CD8-positive, alpha-beta memory T cell (primary cell): ENCODE measurements at places on chromosomes 2 and 18.
A peak's percentile ranks its signal among the peaks of the same experiment; 100 is the strongest.

- DNase-seq: no peak
These were observed 420.2 kb downstream of the SUCLG1 start for GRCh38 chr2:84038866-84039265.

GRCh38 chr18:49447810-49448745 is 12.4 kb downstream of the DYM start:
- DNase-seq: peak; percentile 17

- DNase-seq: no peak
These were observed 523.3 kb downstream of the TRIB2 start for GRCh38 chr2:13240061-13240460.

DNA sequence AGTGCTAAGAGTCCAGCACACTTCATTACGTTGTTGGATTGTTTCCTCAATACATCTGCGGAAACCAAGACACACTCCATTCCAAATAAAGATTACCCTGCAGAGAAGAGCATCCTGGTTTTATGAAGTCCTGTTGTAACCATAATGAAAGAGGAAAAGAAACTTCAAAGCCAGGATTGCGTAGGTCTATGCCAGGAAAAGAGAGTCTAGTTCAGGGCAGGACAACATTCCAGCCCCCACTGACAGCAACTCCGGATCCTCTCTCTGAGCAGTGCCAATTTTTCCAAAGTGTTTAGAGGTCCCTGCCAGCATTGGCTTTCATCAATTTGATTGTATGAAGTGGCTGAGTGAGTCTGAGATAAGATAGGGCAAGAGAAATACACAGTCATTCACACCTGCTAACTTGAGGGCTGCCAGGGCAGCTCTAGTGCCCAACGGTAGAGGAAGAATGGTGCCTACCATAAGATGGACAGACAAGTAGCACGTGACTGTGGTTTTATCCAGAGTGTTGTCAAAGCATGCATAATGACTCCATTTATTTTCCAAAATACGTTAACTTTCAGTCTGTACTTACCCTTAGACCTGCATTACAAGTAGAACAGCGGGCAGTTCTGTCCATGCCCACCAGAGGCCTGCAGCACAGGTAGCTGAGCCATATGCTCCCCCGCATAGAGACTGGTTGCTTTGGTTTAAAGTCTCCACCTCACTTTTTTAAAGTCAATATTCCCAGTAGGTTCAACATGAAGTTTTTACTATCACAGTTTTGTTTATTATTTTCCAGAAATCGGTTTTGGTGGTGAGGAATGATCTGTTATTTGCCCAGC is 23.7 kb downstream of the PIEZO2 start:
- DNase-seq: no peak

- DNase-seq: no peak
These were observed 744.3 kb upstream of the SOX11 start for GRCh38 chr2:4947911-4948310.

DNA sequence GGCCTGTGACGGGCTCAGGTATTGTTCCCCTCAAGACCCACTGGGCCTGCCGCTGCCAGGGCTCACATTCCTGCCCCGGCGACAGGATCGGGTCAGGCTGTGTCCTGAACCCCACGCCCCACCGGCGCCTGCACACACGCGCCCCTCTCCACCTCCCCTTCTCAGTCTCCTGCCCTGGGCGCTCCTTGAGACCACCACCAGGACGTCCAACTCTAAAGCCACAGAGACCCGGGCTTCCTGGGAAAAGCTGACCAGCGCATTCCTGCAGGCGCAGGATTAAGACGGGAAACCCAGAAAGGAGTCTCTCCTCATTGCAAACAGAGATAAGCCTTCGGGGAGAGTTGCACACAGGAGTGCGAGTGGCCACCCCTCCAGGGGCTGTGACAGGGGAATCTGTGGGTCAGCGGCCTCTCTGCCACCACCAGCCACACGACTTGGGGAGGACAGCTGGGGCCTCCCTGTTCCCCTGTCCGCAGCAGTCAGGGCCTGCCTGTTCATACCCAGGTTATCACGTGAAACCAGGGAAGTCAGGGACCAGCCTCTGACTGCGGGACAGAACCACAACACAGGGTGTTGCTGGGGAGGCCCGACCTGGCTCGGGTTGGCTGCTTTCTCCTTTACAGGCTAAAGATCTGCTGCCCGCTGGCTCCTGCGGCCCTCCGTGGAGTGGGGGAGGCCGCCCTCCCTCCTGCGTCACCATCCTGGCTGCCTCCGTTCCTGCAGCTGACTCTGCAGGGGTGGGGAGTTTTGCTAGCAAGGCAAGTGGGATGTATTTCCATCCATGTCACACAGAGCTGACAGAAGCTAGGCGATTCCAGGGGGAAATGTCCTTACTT is 88.8 kb downstream of the ZCCHC2 start:
- no peak for DNase-seq

DNA sequence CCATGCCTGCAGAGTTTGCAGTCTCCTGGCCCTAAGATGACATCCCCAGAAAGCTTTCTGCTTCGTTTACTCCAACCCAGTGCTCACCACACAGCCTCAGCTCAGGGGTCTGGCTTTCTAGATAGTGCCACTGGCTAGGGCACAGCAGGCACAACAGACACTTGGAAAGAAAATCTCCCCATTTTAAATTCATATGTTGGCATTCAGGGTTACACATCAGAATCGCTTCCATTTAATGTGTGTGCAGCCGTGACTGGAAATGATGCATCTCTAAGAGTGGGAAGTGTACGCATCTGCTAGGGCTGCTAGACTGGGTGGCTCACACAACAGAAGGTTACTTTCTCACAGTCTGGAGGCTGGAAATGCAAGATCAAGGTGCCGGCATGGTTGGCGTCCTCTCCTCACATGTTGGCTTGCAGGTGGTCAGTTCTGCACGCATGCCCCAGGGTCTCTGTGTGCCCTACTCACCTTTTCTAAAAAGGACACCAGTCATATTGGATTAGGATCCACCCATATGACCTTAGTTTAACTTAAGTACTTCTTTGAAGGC is 329.4 kb upstream of the RAB12 start:
- DNase-seq: no peak

DNA sequence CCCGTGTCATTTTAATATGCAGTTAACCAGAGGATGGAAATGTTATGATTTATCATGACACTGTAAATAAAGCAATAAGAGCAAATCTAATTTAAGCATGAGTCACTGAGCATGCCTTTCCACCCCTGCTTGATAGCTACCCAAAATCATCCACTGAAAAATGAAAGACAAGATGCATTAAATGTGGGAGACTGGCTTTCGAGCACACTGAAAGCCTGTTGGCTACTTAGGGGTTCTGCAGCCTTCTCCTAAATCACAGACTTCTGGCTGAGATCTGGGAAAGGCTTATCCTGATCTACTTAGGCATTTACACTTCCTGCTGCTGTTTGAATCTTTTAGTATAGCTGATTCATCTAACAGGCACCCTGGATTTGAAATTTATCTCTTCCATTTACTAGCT is 778.3 kb upstream of the CDH7 start:
- no peak for DNase-seq

DNA sequence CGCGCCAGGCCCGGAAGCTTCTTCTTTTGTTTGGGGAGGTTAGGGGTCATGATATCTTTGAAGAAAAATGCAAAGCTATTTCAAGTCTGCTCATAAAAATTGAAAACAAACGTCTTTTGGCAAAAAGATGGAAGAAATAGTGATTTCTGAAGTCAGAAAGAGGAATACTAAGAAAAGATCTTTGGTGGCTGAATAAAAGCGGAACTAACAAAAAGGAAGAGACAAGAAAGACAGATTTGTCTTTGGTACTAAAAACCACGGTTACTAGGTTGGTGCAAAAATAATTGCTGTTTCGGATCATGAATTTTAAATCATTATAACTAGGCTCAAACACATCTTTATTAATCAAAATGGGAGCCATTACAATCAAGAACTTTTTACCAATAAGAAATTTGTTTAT is 164.6 kb upstream of the TRIB2 start:
- no peak for DNase-seq

- DNase-seq: no peak
These were observed 100.2 kb downstream of the DYNC1I2 start for GRCh38 chr2:171787333-171788072.

DNA sequence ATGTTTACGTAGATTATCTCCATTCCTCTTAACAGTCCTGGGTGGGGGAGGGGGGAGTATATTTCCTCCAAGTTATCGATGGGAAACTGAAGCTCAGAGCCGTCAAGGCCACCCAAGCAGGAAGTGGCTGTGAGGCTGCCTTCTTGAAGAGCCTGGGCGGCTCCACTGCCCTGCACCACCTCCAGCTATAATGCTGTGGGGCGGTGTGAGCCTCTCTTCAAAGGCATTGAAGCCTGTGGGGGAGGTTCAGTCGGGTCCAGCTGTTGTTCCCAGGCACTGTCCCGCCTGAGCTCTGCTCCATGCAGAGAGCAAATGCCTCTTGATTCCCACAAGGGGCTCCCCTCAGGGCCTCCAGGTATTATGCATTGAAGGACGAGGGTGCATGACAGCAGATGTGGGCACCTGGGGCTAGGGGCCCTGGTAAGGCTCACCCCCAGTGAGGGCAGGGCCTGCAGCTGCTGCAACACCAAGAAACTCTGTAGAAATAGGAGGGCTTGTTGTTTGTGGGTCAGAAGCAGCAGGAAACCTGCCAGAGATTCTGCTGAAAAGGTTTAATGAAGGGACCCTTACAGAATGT is 29.5 kb upstream of the LAPTM4A start:
- no peak for DNase-seq

- DNase-seq: no peak
These were observed at the start of gene SERPINB10 for GRCh38 chr18:63907664-63908063. Gene SERPINB10 (plus strand): TSS chr18:63907958. CDS start chr18:63915511, 7,553 bp downstream.

GRCh38 chr2:106159866-106160785 is 34.0 kb downstream of the UXS1 start:
- DNase-seq: peak; percentile 25

DNA sequence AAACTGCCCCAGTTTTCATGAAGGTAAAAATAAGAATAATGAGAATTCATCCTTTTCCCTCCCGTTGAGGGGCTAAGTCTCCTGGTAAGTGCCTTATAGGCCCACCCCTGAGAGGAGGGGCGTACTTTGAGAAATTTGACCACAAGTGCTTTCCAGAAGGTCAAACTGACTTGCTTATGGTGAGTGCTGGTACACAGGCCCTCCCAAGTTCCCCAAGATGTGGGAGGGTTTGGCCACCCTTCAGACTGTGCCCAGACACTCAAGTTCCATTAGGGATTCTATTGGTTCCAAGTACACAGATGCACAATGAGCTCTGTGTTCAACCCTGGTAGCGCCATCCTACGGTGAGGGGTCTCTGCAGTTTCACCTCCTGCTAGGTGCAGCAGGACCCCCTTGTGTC is 205.1 kb downstream of the CTIF start:
- DNase-seq: no peak

- no peak for DNase-seq
These were observed 60.6 kb downstream of the PTPN4 start for GRCh38 chr2:119820275-119820674.

DNA sequence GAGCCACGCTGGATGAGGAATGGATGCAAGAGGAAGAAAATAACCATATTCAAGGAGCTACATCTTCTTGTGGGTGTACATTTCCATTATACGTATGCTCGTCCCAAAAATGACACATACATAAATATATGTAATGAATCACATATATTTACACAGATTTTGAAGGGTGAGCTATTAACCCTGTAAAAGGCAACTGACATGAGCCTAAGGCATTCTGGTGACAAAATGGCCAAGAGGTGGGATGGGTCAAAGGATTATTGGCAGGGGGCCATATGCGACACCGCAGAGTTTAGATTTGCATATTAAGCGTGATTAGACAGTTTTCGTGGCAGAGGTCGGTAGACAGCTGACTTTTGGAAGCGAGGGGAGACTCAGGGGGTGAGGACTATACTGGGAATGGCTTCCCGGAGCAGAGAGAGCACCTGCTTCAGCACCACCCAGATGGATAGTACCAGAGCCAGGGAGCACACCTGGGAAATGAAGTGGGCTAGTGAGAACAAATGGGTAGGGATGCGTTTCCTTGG is 431 bp upstream of the CNRIP1 start:
- no peak for DNase-seq

DNA sequence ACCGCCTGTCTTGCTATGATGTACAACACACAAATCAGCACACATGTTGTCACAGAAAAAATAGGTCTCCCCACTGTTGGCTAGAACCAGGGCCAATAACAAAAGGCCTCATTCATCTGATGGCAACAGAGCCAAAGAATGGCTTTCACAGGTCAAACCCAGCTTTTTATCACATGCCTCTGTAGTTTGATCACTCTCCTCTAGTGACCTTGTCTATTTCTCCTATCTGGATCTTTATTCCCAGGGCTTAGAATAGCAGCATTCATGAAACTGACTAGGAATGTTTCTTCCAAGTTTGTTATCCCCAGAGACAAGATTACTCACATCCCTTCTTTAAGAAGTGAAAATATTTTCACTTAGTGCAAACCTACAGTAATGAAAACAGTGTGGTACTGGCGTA is 285.8 kb upstream of the GYPC start:
- DNase-seq: no peak

DNA sequence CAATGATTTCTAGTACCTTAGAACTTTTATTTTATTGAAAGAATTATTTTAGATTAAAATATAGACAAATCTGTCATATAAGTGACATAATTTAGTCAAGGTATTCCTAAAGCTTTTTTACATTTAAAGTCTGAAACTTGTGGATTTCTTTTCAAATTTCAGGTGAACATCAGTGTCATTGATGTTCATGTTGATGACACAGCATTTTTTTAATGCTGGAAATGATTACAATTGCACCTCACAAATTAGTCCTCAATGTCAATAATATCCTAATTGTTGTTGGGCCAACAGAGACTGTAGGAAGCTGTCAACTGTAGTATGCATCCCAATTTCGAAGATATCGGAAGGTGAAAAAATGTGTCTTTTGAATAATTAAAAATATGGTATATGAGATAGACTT is 214.4 kb upstream of the ARL4C start:
- no peak for DNase-seq

- DNase-seq: no peak
These were observed 9.8 kb downstream of the RMDN2 start for GRCh38 chr2:37934591-37935513.

DNA sequence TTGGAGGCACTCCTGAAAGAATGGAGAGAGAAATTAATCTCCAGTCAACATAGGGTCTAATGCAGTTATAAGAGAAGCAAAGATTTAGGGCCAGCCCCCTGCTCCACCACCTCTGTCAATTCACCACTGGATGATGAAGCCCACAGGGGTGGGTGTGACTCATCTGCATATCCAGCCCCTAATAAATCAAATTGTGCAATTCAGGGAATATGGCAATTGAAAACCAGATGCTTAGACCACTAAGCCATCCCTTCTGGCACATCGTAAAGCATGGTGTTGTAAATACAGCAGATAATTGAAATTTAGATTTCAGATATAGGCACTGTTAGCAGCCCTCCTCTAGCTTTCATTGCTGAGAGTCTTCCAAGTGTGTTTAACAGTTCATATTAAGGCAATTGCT is 541.4 kb downstream of the PARD3B start:
- DNase-seq: no peak

- no peak for DNase-seq
These were observed 178.7 kb downstream of the ALK start for GRCh38 chr2:29742656-29743055.

- DNase-seq: no peak
These were observed 180.1 kb downstream of the DIS3L2 start for GRCh38 chr2:232141591-232141990.

DNA sequence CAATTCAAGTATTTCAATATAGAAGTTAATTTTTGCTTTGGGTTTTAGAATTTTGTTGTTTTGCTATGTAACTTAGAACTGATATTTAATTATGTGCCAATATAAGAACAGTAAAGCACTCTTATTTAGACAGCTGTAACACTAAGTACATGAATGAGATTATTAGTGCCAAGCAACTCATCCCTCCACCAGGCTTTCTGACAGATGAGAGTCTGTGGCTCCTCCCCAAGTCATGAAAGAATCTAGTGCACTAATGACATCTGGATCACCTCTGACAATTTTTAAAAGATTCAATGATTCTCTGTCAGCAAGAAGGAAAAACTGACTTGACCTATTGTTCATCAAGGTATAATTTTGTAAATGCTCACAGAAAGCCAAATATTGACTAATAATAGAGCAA is 67.8 kb downstream of the TMEFF2 start:
- no peak for DNase-seq
